ENCODE measurements at places on chromosomes 6 and 20. TPM values are rescaled to one million over a fixed set of nuclear protein-coding genes. Genes with fewer than 3 reads are reported as not detected.

Gene GRM1
- not detected for total RNA-seq

Gene OOEP
- not detected for total RNA-seq

Gene MEP1A
- total RNA-seq, result not detected

Gene OPN5
- not detected for total RNA-seq

Gene CD83
- 1.2 TPM for total RNA-seq

Gene EFCAB8
- not detected for total RNA-seq

Gene HUS1B
- total RNA-seq, result 1.4 TPM

Gene TREM1
- total RNA-seq, result 0.66 TPM
